GM19239 (cell line): ENCODE measurements at places on chromosomes 6 and 20.

- DNase-seq = no peak
Observed at GRCh38 chr6:130961148-130961547, 101.9 kb downstream of the EPB41L2 start.

- no peak for DNase-seq
Observed at GRCh38 chr6:151616091-151616513, 122.3 kb downstream of the CCDC170 start.

- no peak for DNase-seq
Observed at GRCh38 chr6:14118091-14118439, 493 bp downstream of the CD83 start.

DNA sequence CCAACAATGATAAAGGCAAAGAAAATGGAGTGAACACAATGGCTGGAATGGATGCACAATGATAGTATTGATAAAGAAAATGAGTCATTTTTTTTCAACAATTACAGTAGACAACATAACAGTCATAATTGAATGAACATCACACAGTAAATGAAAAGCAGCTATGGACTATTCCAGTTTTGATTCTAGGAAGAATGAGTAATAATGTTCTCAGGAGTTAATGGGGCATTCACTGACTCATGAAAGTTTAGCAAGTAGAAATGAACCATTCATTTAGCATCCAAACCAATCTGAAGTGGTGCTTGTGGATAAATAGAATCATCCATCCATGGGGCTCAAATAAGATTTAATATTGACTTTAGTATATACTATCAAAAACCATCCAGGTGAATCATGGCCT, 1029.5 kb upstream of the GJE1 start:
- DNase-seq = no peak

DNA sequence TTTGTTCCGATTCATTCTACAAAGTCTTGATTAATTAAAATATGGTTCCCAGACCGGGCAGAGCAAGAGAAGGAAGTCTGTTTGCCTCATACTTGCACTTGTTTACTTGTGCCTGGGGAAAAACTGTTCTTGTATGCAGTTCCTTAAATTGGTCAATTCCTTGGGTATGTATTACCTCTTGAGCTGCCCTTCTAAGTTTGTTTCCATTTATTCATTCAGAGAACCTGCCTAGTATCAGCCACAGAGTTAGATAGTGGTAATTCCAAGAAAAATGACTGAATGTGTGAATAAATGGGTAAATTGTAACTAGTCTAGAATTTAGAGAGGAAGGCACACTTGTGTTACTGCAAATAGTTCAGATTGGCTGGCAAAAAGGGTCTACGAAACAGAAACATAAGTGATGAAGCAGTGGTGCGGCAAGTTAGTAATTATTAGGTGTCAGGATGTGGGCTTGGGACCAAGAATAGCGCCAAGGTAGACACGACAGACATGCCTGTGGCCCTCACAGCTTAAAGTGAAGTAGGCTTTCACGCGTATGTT, 525 bp upstream of the MAK start:
- peak; percentile 52 for DNase-seq

- no peak for DNase-seq
Observed at GRCh38 chr6:6851059-6851948, 256.5 kb upstream of the RREB1 start.

DNA sequence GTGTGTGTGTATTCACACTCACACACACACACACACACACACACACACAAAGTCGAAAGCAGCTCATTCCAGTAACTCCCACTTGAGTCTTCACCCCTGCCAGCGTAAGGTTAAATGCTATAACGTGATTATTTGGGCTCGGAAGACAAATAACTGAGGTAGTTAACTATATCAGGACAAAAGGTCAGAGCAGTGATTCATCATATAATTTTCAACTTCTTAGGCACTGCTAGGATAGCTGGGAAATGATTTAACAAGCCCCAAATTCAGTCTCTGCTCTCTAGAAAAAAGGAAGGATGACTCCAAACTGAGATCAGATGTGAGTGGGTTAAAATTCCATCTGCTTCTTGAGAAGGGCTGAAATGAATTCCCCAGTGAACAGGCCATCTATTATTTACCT, 30.7 kb downstream of the HDGFL1 start:
- no peak for DNase-seq

DNA sequence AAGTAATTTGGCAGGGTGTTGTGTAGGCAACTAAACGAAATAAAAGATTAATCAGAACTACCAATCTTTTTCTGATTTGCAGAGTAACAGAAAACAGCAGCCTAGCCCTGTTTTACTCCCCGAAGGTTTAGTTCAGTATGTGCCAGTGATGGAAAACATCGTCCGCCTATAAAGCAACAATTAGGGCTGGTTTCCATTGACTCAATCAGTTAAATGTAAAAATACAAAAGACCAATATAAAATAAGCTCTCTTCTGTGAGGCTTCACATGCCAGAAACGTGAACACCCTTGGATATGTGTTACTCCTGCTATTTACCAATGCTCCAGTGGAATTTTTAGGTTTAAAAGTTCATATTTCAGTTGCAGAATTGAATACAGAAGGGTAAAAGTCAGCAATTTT, 210.5 kb upstream of the RSPO3 start:
- no peak for DNase-seq

GRCh38 chr6:77466451-77467437, 3.5 kb upstream of the HTR1B start:
- no peak for DNase-seq

GRCh38 chr6:157625764-157626163, 197.3 kb upstream of the SNX9 start:
- no peak for DNase-seq

DNA sequence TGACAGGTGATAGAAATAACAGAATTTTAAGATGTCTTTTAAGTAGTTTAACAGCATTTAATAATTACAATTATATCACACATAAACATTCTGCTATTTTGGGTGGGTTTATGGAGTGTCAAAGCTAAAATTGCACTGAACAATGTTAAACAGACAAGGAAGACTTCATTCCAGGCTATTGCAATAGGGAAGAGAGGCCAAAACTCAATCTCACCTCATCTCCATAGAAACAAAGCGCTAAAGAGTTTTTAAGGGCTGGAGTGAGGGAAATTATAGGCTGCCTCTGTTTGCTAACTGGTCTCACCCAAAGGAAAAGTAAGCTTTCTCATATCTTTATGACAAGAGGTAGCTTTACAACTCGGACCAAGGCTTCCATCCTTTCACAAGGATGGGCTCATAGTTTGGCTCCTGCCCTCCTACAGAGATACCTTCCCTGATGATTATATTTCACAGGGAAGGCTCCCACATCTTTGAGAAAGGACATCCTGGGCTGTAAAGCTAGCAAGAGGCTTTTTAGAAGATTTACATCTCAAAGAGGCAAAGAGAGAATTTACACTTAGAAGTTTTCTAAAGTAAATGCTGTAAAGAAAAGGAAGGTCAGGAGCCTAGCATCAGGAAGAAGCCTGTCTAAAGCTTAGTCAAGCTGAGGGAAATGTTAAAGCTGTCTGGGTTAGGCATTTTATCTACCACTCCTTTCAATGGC, 350.2 kb upstream of the IMPG1 start:
- no peak for DNase-seq

- no peak for DNase-seq
Observed at GRCh38 chr20:23091721-23092383, 5.7 kb upstream of the CD93 start.
